Renal cortical epithelial cell (primary cell): ENCODE measurements at places on chromosomes 7 and 10.

DNA sequence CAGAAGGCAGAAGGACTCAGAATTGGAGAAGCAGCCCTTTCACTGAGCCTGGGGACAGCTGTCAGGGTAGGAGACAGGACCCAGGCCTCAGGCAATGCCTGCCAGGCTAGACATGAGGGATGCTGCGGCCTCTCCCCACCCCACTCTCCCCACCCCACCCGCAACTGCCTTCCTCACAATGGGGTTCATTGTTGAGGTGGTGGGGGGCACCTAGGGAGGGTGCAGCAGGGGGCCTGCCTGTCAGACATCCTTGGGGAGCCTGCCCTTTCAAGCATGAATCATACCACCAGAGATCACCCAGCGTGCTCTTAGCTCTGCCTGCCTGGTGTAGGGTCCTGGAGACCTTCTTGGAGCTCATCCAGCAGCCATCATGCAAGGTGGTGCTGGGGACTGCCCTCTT is at the start of gene C10orf62:
TSS of gene C10orf62 (plus strand) at position 243 of the 400 bp plus-strand sequence. CDS start 177 bp downstream, outside the sequence.
- DNase-seq = no peak

- DNase-seq = no peak
Measured at GRCh38 chr7:103083210-103083609, 8.3 kb downstream of the ARMC10 start.

DNA sequence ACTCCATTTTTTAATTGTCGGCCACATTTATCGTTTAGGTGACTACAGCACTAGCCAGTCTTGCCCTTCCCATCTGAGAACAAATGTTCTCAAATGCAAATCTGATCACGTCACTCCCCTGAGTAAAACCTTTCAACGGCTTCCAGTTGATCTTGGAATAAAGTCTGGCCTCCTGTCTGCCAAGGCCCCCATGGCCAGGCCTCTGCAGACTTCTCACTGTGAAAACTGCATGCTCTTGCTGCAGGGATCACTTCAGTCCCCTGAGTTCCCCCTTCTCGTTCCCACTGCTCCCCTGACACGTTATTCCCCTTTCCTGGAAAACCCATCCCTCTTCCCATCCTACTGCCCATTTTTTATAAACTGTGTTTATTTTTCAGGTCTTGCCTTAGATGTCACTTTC is 124.1 kb upstream of the NEBL start:
- no peak for DNase-seq

DNA sequence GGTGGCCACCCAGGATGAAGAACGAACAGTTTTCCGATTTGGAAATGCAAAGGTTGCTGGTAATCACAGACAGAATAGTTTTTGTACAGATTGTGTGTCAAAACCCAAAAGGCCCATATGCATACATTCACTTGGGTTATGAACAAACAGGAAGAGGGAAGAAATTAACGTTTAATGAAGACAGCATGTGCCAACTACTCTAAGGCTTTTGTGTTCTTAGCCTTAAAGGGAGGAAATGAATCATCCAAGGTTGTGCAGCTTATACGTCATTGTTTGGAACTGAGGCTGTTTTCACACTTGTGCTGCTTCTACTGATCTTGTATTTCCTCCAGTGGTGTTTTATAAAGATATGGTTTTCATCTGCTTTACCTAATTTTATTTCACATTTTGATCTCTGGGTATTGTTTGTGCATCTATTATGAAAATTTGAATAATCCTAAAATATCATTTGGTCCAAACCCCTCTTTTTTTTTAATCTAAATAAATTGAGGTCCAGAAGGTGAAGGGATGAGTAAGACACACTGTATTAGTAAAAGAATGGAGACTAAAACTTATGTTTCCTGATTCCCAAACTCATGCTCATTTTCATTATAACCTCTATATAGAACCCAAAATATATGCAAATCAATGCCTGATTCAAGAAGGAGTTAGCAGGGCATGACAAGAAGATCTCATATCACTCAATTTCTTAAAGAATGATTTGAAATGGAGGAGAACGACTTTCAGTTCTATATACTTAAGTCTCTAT is 373.1 kb downstream of the THSD7A start:
- peak; percentile 96 for DNase-seq

- DNase-seq = peak; percentile 94
Measured at GRCh38 chr7:2821161-2821841, 22.8 kb downstream of the GNA12 start.

DNA sequence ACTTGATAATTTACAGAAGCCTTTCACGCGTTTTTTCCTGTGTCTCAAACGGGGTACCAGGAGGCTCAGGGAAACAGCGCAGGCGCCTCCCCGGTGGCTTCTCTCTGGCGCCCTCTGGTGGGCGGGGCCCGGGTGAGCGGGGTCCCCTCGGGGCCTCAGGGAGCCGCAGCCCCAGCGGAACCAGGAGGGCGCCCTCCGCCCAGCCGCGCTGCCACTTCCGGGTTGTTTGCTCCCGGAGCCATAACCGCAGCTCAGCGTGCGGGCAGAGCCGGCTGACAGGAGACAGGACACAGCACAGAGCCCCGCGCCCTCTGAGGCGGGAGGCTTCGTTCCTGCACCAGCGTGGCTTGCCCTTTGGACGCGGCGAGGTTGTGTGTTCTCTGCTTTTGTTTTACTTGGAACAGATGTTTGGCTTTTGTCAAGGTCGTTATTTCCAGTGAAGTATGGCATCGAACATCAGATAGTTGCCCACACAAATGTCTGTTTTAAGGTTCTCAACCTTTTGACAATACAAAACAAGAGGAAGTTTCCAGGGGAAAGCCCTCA is 6.9 kb upstream of the CYP2E1 start:
- DNase-seq = peak; percentile 3

DNA sequence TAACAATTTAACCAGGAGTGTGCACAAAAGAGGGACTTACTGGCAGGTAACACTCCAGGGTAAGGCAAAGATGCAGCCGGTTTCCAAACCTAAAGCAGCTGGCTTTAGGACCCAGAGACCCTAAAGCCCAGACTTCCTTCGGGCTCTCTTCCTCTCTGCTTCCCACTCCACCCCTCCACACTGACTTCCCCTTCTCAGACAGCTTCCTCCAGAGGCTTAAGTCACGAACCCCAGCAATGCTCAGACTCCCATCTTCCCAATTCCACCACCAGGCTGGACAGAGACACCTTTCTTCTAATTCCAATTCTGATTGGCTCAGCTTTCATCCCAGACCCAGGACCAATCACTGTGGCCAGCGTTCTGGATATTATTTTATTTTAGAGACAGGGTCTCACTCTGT is 24.8 kb downstream of the STYXL1 start:
- DNase-seq = no peak

GRCh38 chr7:157859915-157860314 is 523.1 kb downstream of the DNAJB6 start:
- DNase-seq = no peak

- peak; percentile 22 for DNase-seq
Measured at GRCh38 chr10:80599424-80599847, 61.7 kb downstream of the SH2D4B start.

DNA sequence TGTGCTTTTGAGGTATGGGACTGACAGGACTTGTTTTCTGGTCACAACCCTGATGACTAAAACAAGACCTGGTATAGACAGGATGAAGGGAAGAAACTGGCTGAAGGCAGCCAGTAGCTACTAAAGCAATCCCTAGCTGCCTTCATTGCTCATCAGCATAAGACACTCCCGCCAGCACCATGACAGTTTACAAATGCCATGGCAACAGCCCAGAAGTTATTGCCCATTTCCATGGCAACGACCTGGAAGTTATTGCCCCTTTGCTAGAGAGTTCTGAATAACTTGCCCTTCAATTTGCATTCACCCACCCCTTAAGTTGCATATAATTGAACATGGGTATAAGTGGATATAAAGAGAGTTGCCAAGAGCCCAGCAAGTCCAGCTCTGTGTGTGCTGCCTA is 169.6 kb upstream of the FAM171A1 start:
- no peak for DNase-seq

- peak; percentile 99 for DNase-seq
Measured at GRCh38 chr10:110398419-110399105, 93.8 kb upstream of the SMNDC1 start.

DNA sequence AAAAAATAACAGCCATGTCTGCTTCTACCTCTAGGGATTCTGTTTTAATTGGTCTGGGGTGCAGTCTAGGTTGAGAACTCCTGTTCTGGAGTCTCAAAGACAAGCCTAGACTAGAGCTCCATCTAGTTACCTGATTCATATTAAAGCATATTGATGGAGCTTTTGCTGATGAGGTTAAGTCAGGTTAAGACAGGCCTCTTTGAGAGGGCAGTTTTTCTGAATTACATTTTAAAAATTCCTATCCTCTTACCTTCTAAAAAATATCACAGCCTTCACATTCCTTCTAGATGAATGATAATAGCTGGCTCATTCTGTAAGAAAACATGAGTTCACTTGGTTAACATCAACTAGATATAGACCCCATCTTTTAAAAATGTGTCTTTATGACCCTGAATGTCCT is 28.9 kb downstream of the MGAM start:
- DNase-seq = peak; percentile 19

DNA sequence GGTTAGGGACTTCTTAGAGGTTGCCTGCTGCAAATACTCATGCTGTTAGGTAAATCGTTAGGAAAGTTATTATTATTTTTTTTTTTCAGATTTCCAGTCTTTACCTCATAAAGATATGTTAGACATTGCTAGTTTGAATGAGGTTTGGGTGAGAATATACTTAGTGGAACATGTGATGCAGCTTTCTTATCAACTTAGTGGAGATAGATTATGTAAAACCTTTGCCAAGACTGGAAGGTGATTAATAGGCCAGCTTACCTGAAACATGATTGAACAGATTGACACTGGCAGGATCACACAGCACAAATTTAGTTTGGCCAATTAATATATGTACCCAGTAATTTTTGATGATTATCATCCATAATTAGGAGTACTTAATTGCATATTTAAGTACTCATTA is 32.3 kb downstream of the ADD3 start:
- no peak for DNase-seq

GRCh38 chr7:12965767-12966166 is 278.3 kb downstream of the ARL4A start:
- DNase-seq = peak; percentile 46

DNA sequence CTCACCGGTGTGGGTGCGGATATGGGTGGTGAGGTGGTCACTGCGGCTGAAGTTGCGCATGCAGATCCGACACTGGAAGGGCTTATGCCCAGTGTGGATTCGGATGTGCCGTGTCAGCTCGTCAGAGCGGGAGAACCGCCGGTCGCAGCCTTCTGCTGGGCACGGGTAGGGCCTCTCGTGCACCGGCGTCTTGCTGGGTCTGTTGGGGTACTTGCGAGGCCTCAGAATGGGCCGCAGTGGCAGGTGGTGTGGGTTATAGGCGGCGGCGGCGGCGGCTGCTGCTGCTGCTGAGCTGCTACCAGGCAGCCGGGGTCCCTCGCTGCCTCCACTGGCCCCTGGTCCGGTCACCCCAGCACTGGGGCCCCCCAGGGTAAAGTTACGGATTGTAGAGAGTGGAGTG is 2.7 kb downstream of the EGR2 start:
- DNase-seq = no peak

DNA sequence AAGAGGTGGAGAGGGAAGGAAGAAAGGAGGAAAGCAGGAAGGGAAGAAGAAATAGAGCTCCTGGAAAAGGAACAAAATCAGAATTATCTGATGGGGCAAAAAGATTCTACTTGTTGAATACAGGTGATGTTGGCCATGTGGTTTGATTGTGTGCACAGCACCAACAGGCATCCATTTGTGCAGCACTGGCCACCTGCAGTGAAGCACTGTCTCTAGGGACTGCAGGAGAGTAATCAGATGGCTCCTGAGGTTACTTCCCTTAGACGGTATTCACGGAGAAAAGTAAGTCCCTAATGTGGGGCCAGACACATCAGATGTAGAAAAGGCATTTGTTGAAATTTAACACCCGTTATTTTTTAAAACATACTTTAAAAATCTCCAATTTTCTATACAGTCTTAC is 135.3 kb upstream of the VIPR2 start:
- DNase-seq = no peak

- DNase-seq = no peak
Measured at GRCh38 chr7:54991341-54991740, 27.5 kb upstream of the EGFR start.

GRCh38 chr10:4162571-4163286 is 377.7 kb upstream of the KLF6 start:
- DNase-seq = peak; percentile 6

- DNase-seq = no peak
Measured at GRCh38 chr10:110462166-110463095, 35.3 kb upstream of the DUSP5 start.

- DNase-seq = peak; percentile 51
Measured at GRCh38 chr10:51297438-51297837, 223.2 kb downstream of the PRKG1 start.

GRCh38 chr7:107230334-107230733 is 61.5 kb downstream of the HBP1 start:
- peak; percentile 5 for DNase-seq

- no peak for DNase-seq
Measured at GRCh38 chr7:127366680-127367079, 25.8 kb downstream of the ZNF800 start.

- peak; percentile 13 for DNase-seq
Measured at GRCh38 chr7:37784015-37784414, 64.4 kb upstream of the NME8 start.

DNA sequence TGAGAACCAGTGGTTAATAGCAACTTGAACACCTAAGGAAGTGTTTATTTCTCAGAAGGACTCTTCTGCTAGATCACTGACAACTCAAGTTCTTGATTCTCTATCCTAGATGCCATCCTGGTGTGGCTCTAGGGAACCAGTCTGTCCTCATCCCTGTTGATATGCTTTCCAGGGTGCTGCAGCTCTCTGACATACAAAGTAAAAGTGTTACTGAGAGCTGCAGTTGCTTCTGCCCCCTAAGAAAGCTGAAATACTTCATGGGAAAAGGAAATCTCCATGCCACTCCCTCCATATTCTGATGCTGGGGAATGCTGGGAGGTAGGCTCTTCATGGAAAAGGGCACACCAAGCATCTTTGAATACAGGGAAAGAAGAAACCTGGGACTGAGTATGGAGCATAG is 168.1 kb downstream of the KLF6 start:
- DNase-seq = no peak

DNA sequence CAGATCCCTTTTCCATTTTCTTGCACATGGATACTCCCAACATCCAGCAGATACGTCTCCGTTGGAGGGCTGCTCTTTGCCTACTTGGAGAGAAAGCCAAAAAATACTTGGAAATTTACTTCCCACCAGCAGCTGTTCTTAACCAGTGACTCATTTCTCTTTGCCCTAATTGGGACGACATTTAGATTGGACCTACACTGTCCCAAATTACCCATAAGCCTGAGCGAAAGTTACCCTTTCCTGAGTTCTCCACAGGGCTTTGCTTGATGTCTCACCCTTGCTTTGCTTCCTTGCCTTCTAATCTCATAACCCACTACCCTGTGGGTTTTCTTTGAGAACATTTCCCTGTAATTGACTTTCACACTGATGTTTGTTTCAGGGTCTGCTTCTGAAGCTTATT is 48.1 kb downstream of the SAMD8 start:
- no peak for DNase-seq
